ENCODE measurements at places on chromosomes 3 and 15. TPM values are rescaled to one million over a fixed set of nuclear protein-coding genes. Genes with fewer than 3 reads are reported as not detected.

GRCh38 chr15:58677426-58677825, 72.1 kb downstream of the ADAM10 start:
- DNase-seq = no peak

- DNase-seq = no peak
Observed at GRCh38 chr3:17359911-17360310, 382.5 kb downstream of the TBC1D5 start.

DNA sequence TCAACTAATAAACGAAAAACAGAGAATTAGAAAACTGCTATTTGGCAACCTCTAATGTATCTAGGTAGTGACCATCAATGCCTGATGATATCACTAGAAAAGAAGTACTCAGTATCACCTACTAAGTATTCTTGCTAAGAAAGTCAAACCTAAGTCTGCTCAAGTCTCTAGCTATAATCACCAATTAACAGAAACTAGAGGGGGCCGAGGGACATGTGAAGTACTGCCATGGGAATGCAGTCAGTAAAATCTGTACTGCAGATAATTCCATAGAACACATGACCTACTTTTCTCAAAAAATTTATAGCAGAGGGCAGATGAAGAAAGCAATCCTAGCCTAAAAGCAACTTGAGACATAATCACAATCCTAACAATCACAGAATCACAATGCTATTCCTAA, 51.4 kb downstream of the CPEB1 start:
- DNase-seq = no peak

- DNase-seq = no peak
Observed at GRCh38 chr3:170751083-170751898, 118.7 kb downstream of the RPL22L1 start.

GRCh38 chr3:70856414-70857162, 544.1 kb upstream of the MDFIC2 start:
- DNase-seq = no peak

DNA sequence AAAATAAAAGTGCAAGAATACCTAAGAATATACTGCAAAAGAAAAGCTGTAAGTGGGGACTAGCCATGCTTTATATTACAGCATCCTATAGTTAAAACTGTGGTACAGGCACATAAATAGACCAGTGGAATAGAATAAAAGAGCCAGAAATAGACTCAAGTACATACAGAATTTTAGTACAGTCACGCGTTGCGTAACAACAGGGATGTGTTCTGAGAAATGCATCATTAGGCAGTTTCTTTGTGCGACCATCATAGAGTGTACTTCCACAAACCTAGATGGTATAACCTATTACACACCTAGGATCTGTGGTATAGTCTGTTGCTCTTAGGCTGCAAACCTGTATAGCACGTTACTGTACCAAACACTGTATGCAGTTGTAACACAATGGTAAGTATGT, 61.8 kb downstream of the PCCB start:
- DNase-seq = no peak

GRCh38 chr3:55169161-55169560, 241.3 kb upstream of the LRTM1 start:
- DNase-seq = no peak

DNA sequence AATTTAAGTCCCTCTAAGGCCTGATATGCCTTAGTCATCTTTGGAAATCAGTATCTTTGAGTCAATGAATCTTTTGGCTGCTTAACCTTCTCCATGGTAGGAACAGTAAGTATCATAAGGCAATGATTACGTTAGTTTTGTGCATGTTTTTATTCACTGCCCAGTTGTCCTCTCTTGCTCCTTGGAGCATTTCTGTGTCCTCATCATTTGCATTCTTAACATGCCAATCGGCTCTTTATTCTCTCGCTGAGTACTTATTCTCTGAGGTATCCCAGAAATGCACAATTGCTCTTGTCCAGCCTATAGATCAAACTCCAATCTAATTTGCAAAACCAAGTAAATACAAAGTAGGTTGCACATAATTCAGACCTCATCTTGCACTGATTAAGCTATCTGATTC, 405.0 kb upstream of the IL12A start:
- no peak for DNase-seq

DNA sequence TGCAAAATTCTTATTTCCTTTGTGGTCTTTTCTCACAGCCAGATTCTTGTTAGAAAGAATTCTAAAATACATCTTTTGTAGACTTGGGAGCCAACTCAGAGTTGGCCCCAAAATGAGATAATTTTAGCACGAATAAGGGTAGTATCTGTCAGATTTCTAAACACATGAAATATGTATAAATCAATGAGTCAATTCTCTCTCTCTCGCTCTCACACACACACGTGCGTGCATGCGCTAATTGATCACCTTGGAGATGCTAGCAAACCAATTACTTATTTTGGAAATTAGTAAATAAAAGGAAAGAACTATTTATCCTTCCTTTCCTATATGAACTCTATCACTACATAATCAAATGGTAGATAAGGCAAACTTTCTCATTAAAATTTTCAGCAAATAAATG, 32.9 kb upstream of the PIK3R4 start:
- no peak for DNase-seq

GRCh38 chr3:171122240-171122639, 95.7 kb upstream of the SLC2A2 start:
- DNase-seq = no peak

GRCh38 chr15:81789403-81789802, 256.4 kb downstream of the MEX3B start:
- DNase-seq = peak; percentile 40

DNA sequence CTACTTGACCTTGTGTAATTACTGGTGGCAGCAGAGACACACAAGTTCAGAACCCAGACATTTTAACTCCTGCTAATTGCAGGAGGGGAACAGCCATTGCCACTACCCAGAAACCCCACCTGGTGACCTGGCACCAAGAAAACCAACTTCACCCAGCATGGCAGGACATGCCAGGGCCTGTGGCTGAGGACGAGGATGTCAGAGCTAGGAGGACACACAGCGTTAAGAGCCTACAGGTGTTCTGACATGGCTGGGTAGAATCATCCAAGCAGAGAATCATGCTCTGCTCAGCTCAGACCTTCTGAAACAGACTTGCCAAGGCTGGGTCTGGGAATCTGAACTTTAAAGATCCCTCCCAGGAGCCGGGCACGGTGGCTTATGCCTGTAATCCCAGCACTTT, 11.7 kb upstream of the SPATA12 start:
- no peak for DNase-seq

DNA sequence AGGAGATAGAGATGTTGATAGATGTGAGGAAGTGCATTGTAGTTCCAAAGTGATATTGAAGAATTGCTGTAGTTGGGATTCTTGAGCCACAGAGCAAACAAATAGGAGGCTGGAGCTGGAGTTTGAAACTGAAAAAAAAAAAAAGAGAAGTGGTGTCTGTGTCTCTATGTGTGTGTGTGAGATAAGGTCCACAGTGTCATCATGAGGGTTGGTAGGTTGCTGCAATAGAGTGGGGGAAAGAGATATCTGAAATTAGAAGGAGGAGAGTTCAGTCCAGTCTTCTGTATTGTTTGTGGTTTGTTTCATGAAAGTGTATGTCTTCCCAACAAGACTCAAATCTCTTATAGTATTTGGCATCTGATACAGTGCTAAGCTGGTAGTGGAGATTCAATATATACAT, 37.3 kb upstream of the CACNA1D start:
- DNase-seq = no peak

GRCh38 chr3:140128631-140129030, 193.6 kb downstream of the CLSTN2 start:
- DNase-seq = no peak

DNA sequence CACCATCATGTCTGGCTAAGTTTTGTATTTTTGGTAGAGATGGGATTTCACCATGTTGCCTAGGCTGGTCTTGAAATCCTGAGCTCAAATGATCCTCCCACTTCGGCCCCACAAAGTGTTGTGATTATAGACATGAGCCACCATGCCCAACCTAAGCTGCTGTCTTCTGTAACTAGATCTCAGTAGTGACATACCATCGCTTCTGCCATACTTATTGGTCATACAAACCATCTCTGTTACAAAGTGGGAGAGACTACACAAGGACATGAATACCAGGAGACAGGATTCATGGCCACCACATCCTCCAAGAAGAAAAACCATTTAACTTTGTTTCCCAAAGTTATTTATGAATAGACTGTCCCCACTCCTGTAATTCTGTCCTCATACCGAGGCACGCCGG, 81.3 kb downstream of the SMAD6 start:
- DNase-seq = no peak

- DNase-seq = no peak
Observed at GRCh38 chr3:8665407-8665896, 20.9 kb upstream of the SSUH2 start.

GRCh38 chr15:66489179-66489791, 8.3 kb downstream of the SNAPC5 start:
- no peak for DNase-seq

DNA sequence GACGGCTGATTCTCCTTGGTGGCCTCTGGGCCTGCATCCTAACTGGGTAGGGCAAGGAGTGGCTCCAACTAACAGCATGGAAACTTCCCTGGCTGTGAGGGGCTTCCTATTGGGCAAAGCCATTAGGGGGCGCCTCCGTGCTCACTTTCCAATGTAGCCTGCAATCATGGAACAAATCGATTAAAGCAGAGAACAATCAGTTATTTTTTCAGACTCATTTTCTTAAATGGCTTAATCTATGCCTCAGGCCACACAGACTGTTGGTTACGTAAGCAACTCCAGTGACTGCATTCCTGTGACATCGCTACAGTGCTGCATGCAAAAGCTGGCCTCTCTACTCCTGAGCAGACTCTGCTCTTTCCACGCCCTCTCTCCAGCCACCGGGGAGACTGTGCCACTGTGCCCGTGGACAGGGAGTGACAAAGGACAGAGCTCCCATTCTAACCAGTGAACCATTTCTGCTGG, 278.9 kb downstream of the KLF13 start:
- no peak for DNase-seq

Gene CASR
- total RNA-seq = 4.4 TPM

Gene ZNF660
- 19.2 TPM for total RNA-seq

Gene CEP63
- total RNA-seq = 22.8 TPM

Gene TRIM71
- total RNA-seq = 26.5 TPM

Gene GALNT15
- 0.17 TPM for total RNA-seq

Gene CLRN1
- total RNA-seq = not detected

Gene DZIP1L
- total RNA-seq = 17.8 TPM

Gene NAA80
- 12.9 TPM for total RNA-seq

Gene ALG1L2
- total RNA-seq = 2.1 TPM
